ENCODE measurements at places on chromosomes 6 and 20. TPM values are rescaled to one million over a fixed set of nuclear protein-coding genes. Genes with fewer than 3 reads are reported as not detected.

GRCh38 chr6:158452191-158452590 lies 107.7 kb upstream of the TMEM181 start:
- DNase-seq = no peak
- H3K4me3 ChIP-seq = no peak overlapping the region
- H3K36me3 ChIP-seq = peaks cover 26% of the 10 kb centered on the region
- H3K27ac ChIP-seq = no peak overlapping the region

DNA sequence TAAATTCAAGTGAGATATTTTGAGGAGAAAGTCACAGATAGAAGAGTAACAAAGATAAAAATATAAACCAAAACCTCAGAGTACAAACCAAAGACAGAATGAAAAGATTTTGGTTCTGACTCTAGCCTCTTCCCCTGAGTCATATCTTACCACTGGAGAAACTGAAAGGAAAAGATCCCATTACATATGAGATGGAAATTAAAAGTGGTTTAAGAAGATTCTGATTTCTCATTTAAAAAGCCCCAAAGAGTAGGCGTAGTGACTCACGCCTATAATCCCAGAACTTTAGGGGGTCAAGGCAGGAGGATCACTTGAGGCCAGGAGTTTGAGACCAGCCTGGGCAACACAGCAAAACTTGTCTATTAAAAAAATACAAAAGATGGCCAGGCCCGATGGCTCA lies 30.6 kb downstream of the SPINT4 start:
- DNase-seq = no peak
- H3K4me3 ChIP-seq = no peak overlapping the region
- no peaks in the 10 kb centered on the region for H3K27me3 ChIP-seq
- H3K4me1 ChIP-seq = no peaks in the 10 kb centered on the region
- no peaks in the 10 kb centered on the region for H3K36me3 ChIP-seq

DNA sequence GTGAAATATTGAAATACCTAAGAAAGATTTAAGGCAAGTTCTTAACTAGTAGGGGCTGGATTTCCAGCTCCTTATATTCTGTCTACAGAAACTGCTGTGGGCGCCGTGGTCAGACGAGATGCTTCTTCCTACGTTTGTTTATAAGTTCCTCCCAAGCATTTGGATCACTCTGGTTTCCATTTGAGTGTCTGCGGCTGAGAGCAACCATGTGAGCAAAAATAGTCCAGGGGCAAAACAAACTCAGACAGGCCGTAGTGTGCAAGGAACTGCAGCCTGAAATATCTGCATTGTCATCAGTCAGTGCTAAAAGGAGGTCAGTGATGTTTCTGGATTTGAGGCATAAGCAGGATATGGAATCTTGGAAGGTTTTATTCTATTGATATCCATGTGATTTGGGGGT lies 485.9 kb upstream of the JAG1 start:
- H3K27me3 ChIP-seq = no peaks in the 10 kb centered on the region
- H3K4me1 ChIP-seq = peaks cover 4% of the 10 kb centered on the region
- peak; percentile 84 for DNase-seq
- no peak overlapping the region for H3K27ac ChIP-seq
- H3K4me3 ChIP-seq = no peak overlapping the region

DNA sequence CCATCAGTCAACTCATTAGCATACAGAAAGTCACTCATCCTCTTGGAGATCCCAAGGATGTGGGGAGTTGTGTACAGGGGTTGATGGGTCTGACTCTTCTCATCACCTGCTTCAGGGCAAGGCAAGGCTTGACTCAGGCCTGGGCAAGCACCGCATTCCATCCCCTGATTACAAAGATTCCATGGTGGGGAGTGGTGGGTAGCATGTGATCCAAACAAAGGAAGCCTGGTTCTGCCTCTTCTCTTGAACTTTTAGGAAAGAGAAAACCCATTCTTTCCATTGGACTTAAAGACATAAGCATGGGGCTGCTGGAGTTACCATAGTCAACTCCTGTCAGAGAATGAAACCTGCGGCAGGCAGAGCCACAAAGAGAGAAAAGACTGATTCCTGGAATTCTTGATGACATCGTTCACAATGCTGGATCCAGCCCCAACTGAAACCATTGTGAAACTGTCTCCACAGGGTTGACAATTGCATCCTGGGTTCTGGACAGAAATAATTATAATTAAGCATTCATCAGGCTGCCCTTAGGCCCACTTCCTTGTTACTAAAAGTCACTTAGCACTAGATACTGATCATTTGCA lies 235.8 kb upstream of the KCNG1 start:
- peaks cover 2% of the 10 kb centered on the region for H3K27me3 ChIP-seq
- no peak for DNase-seq
- no peak overlapping the region for H3K27ac ChIP-seq
- no peak overlapping the region for H3K4me3 ChIP-seq
- no peaks in the 10 kb centered on the region for H3K36me3 ChIP-seq

DNA sequence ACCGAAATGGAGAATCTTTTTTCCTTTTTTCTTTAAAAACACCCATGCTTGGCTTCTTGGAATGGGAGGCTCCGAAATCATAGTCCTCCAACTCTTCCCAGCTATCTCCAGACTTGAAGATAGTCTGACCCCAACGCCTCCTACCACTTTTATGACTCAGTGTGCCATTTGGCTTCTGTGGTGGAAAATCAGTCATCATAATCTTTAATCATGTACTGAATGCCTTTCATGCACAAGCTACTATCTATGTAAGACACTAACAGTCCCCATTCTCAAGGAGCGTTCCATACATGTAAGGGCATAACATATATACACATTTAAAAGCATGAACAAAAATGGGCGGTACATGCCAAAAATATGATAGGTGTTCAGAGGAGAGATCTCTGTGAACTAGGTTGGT lies 44.1 kb downstream of the TMEM14B start:
- H3K27ac ChIP-seq = no peak overlapping the region
- H3K27me3 ChIP-seq = no peaks in the 10 kb centered on the region
- H3K4me1 ChIP-seq = no peaks in the 10 kb centered on the region
- no peak overlapping the region for H3K4me3 ChIP-seq

DNA sequence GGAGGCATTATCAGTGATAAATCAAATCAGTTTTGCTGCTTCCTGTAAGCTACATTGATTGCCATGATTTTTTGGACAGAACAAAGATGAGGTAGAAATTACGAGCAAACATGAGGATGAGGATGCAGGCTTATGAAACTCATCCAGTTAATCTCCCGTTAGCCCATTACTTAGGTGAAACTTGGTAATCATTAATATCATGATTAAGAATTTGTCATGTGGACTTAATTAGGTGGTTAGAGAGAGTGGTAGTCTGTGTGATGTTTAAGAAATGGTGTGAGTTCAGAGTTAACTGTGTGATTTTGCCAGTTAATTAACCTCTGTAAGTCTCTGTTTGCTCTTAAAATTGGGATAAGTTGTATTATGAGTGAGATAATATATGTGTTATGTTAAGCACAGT lies 62.0 kb downstream of the TSPYL4 start:
- no peaks in the 10 kb centered on the region for H3K36me3 ChIP-seq
- no peaks in the 10 kb centered on the region for H3K4me1 ChIP-seq
- no peak overlapping the region for H3K4me3 ChIP-seq

GRCh38 chr20:2745060-2745910 lies 52.7 kb downstream of the EBF4 start:
- no peak overlapping the region for H3K27ac ChIP-seq
- no peaks in the 10 kb centered on the region for H3K4me1 ChIP-seq
- no peaks in the 10 kb centered on the region for H3K36me3 ChIP-seq
- H3K27me3 ChIP-seq = peaks cover 54% of the 10 kb centered on the region
- no peak overlapping the region for H3K4me3 ChIP-seq

- no peak overlapping the region for H3K4me3 ChIP-seq
- H3K27ac ChIP-seq = no peak overlapping the region
- no peaks in the 10 kb centered on the region for H3K36me3 ChIP-seq
- no peak for DNase-seq
- H3K4me1 ChIP-seq = no peaks in the 10 kb centered on the region
Measured at GRCh38 chr6:50102676-50103075, 52.9 kb upstream of the DEFB112 start.

DNA sequence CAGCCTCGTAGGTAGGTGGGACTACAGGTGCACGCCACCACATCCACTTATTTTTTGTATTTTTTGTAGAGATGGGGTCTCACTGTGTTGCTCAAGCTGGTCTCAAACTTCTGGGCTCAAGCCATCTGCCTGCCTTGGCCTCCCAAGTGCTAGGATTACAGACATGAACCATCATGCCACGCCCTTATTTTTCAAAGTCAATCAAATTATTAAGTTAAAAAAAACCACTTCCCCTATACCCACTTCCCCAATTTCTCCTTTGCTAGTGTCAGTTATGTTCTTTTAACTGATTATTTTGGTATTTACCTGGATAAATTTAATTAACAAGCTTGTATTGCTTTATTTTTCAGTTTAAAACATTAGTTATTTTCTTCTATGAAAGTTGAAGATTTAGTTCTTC lies 49.6 kb downstream of the RIOK1 start:
- H3K27me3 ChIP-seq = no peaks in the 10 kb centered on the region
- no peak for DNase-seq

- H3K36me3 ChIP-seq = no peaks in the 10 kb centered on the region
- DNase-seq = no peak
- H3K27me3 ChIP-seq = peaks cover 25% of the 10 kb centered on the region
- H3K27ac ChIP-seq = no peak overlapping the region
- peaks cover 23% of the 10 kb centered on the region for H3K4me1 ChIP-seq
- no peak overlapping the region for H3K4me3 ChIP-seq
Measured at GRCh38 chr20:47764154-47764733, 21.0 kb downstream of the SULF2 start.

GRCh38 chr6:13400772-13401171 lies 72.4 kb upstream of the TBC1D7 start:
- peaks cover 10% of the 10 kb centered on the region for H3K4me1 ChIP-seq
- H3K36me3 ChIP-seq = no peaks in the 10 kb centered on the region
- H3K4me3 ChIP-seq = no peak overlapping the region
- DNase-seq = no peak

DNA sequence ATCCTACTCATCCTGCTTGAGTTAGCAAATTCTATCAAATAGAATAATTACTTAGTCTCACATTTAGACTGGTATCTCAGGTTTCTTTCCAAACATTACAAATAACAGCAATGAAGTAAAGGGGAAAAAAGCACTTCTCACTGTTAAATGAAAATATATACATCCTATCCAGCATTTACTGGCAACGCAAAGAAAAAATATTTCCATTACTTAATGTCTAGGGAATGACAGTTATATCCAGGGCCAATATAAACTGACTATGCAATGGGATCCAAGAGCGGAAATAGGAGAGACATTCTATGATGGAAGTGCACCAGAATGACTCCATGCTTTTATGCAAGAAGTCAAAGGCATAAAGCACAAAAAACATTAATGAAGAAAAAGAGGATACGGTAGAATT lies 60.3 kb downstream of the ME1 start:
- peaks cover 6% of the 10 kb centered on the region for H3K4me1 ChIP-seq
- H3K27me3 ChIP-seq = no peaks in the 10 kb centered on the region
- peak overlapping the region; percentile 76 for H3K27ac ChIP-seq
- DNase-seq = peak; percentile 90
- no peaks in the 10 kb centered on the region for H3K36me3 ChIP-seq

- peaks cover 3% of the 10 kb centered on the region for H3K27me3 ChIP-seq
- no peaks in the 10 kb centered on the region for H3K36me3 ChIP-seq
- no peak overlapping the region for H3K4me3 ChIP-seq
- no peak for DNase-seq
- no peak overlapping the region for H3K27ac ChIP-seq
- peaks cover 4% of the 10 kb centered on the region for H3K4me1 ChIP-seq
Measured at GRCh38 chr6:183668-184067, 108.6 kb upstream of the DUSP22 start.

DNA sequence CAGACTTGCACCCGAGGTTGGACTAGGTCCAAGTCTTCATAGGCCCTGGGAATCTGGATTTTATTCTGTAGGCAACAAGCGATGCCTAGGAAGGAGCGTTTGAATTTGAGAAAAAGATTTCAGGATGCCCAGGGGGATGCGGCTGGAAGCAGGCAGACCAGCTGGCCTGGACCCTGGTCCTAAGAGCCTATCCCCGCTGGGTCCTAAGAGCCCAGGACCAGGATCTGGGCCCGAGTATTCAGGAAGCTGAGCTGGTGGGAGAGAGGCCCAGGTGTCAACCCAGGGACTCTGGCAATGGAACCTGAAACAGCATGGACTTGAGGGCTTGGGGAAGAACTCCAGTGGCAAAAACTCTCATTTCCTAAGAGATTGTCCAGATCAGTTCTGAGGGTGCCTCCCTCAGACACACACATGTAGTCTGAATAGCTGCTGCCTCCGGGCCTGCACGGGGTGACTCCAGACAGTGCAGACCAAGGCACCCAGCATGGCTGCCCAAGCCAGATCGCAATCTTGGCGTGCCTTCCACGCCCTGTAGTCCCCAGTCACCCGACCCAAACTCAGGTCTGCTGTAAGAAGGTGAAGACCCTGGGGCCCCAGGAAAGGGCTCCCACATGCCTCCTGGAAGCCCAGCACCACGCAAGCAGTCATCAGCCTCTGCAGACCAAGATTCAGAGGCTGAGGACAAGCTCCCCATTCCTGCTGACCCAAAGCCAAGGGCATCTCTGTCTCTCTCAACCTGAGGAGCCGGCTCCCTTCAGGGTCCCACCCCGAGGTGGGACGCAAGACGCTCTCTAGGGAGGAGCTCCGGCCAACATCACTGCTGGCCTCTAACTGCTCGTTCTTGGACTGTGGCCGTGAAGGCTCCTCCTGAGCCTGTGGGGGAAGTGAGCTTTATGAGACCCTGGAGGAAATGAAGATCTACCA lies 34.4 kb downstream of the RRBP1 start:
- no peak for DNase-seq
- no peaks in the 10 kb centered on the region for H3K27me3 ChIP-seq
- no peak overlapping the region for H3K4me3 ChIP-seq
- H3K4me1 ChIP-seq = peaks cover 82% of the 10 kb centered on the region
- no peak overlapping the region for H3K27ac ChIP-seq

DNA sequence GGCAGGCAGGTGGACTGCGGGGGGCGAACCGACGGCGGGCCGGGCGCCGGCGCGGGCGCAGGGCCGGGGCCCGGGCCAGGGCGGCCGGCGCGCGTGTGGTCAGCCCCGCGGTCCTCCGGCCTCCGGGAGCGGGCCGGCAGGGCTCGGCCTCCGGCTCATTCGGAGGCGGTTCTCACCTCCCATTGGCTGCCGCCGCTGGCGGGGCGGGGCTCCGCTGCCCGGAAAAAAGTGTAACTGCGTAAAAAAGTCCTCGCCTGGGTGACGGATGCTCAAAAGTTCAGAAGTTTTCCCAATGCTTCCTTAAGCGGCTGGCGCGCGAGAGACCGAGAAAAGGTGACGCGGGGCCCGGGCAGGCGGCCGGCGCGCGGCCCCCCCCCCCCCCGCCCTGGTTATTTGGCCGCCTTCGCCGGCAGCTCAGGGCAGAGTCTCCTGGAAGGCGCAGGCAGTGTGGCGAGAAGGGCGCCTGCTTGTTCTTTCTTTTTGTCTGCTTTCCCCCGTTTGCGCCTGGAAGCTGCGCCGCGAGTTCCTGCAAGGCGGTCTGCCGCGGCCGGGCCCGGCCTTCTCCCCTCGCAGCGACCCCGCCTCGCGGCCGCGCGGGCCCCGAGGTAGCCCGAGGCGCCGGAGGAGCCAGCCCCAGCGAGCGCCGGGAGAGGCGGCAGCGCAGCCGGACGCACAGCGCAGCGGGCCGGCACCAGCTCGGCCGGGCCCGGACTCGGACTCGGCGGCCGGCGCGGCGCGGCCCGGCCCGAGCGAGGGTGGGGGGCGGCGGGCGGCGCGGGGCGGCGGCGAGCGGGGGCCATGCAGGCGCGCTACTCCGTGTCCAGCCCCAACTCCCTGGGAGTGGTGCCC lies at the start of gene FOXC1:
Gene FOXC1 (plus strand): TSS at position 268 of the 849 bp plus-strand sequence. CDS start 531 bp downstream, at position 799.
- peaks cover 42% of the 10 kb centered on the region for H3K4me1 ChIP-seq
- H3K4me3 ChIP-seq = peak within 1 kb of the TSS; percentile 51
- H3K36me3 ChIP-seq = no peaks in the 10 kb centered on the region
- H3K27me3 ChIP-seq = peaks cover 82% of the 10 kb centered on the region
- peak within 1 kb of the TSS; percentile 77 for H3K27ac ChIP-seq

SLX4IP gene
- total RNA-seq = 4.4 TPM

FOXC1 gene
- total RNA-seq = 1.2 TPM

HDAC2 gene
- total RNA-seq = 64.5 TPM

CD93 gene
- 67.5 TPM for total RNA-seq

PRL gene
- 0.13 TPM for total RNA-seq

Measured in muscle of leg (tissue), 16 donors.